Cardiac septum (tissue), 1 donor: ENCODE measurements at places on chromosomes 13 and 19.

GRCh38 chr13:47890146-47890814 is 110.8 kb downstream of the SUCLA2 start:
- no peak for DNase-seq

DNA sequence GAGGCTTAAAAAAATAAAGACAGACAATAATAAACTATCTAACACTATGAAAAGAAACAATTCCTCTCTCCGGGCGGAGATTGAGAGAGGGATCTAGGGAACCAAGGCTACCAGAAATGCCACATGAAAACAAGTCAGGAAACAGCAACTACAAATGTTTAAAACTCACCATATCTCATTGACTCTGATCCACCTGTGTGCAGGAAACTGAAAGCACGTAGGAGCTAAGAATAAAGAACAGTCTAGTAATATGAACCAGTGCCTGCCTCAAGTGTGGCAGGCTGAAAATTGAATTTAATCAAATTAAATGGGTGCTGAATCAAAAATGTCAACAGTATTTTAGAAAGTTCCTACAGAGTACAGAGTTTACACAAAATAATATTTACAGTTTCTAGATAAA is 1701.0 kb downstream of the SLITRK5 start:
- DNase-seq, result no peak

GRCh38 chr19:15237759-15238638 is 5.8 kb upstream of the EPHX3 start:
- DNase-seq, result no peak

- no peak for DNase-seq
These were observed 117.1 kb downstream of the STARD13 start for GRCh38 chr13:33168321-33168960.

DNA sequence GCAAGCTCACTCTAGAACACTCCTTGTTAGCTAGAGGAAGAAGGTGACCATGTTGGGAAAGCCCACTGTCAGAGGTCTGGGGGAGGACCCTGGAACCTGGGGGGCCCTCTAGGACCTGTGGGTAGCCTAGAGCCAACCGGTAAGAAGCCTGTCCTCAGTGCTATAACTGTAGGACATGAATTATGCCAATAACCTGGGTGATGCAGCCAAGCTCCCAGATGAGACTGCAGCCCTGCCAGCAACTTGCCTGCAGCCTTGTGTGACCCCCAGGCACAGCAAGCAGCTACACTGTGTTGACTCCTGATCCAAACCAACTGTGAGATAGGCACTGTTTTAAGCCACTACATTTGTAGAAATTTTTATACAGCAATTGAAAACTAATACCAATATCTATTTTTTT is 122.3 kb downstream of the MIPEP start:
- DNase-seq, result no peak

GRCh38 chr19:10335352-10335985 is 2.1 kb upstream of the RAVER1 start:
- DNase-seq, result no peak

DNA sequence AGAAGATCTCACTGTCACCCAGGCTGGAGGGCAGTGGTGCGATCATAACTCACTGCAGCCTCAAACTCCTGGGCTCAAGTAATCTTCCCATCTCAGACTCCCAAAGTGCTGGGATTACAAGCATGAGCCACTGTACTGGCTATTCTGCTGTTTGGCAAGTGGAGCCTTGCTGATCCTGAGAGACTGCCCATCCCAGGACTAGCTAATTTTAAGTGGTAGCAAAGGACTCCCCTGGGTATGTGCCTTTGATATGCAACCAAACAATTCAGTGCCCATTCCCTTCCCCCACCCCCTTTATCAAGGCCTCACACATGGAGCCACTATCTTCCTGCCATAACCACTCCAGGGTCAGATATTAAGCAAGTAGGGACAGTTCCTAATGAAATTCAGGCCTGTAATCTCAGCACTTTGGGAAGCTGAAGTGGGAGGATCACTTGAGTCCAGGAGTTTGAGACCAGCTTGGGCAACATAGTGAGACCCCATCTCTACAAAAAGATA is 17.0 kb upstream of the ZNF460 start:
- no peak for DNase-seq

DNA sequence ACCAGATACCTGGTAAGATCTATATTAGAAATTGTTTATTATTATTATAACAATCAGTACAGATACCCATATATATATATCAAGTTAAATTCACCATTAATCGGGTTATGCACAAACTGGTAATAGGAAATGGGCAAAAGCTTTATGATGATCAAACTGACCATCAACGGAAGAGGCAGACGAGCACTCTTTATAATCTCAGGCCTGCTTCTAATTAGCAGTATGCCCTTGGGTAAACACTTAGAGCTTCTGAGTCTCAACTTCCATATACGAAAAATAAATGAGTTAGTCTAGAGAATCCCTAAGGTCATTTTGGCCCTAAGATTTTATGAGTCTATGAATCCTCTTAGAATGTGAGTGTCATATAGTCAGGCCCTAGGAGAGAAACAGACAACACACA is 710.9 kb downstream of the PCDH9 start:
- no peak for DNase-seq

- no peak for DNase-seq
These were observed 141.0 kb downstream of the RAP2A start for GRCh38 chr13:97574926-97575325.
